Astrocyte of the cerebellum (primary cell): ENCODE measurements at places on chromosomes 5 and 9.

DNA sequence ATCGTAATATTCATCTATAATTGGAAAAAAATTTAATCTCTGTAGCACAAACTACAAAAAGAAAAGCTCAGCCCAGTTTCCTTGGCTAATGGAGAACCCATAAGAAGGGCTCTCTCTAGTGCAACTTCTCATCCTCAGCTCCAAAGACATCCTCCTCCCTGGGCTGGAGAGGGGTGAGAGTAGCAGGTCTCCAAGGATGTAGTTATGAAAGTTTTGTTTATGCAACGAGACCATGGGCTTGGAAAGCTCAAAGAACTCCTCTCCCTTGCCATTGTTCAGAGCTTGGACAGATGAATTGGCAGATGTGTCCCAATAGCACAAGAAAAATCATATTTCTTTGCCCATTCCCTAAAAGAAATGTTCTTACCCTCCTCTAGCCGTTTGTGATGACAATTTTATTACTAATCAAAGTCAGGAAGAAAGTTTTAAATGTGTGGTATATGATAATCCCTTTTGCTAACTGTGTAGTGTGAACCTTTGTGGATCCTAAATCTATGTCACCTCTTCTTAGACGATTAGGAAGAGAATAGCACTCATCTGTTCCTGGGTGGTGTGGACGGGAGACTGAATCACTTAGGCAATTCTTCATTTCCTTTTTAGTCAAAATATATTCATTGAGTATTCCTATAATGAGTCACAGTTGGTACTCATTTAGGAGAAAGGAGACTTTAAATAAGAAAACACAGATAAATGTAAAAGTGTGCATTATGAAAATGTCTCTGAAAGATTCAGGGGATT is 52.2 kb downstream of the GARNL3 start:
- no peak for DNase-seq

DNA sequence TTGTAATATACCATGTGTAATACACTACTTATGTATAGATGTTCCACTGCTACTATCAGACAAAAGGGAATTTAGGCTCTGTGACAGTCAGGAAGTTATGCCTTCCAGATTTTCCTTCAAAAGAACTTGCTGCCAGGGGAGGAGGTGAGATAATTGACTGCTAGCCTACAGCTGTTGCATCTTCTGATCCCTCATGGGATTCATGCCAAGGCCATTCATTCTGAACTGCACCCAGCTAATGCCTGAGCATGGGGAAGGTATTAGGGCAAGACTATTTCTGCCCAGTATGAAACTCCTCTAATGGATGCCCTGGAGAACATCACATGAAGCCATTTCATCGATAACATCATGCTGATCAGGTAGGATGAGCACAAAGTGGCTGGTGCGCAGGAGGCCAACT is 746.5 kb upstream of the ZNF608 start:
- no peak for DNase-seq

DNA sequence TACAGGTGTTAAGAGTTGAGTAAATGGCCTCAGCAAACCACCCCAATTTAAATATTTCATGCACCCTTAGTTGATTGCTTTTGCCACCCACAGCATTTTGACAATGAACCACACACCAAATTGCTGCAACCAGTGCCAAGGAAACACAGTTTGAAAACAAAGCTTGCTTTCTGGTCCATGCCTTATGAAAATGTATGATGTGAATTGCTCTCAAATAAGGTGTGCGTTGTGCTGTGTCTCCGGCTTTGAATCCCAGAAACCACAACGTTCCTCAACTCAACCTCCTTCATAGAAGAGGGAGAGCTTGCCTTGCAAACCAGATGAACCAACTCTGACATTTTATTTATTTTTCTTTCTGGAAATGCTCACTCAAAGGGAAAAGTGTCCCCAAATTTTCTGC is 762.7 kb downstream of the TLE1 start:
- no peak for DNase-seq

GRCh38 chr5:76813982-76814562 is 4.8 kb upstream of the F2RL1 start:
- peak; percentile 89 for DNase-seq

GRCh38 chr9:93218161-93218560 is 34.2 kb downstream of the WNK2 start:
- no peak for DNase-seq

DNA sequence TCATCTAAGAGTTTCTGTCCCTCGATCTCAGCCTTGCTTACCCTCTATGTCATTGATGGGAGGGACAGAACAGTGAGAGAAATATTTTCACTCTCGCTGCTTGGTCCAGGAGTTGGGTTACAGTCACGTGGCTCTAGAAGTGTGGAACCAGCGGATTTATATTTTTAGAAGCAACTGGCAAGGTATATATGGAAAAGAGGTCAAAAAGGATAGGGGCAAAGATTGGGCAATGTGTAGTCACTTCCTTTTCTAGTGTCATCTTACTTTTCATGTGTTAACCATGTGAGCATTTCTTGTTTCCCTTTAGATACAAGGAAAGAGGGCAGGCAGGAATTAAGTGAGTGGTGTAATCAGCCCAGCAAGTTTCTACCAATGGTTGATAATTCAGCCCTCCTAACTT is 111.5 kb upstream of the ZNF366 start:
- DNase-seq: no peak

- DNase-seq: peak; percentile 60
These were observed 107.0 kb downstream of the TRIO start for GRCh38 chr5:14250084-14250695.

DNA sequence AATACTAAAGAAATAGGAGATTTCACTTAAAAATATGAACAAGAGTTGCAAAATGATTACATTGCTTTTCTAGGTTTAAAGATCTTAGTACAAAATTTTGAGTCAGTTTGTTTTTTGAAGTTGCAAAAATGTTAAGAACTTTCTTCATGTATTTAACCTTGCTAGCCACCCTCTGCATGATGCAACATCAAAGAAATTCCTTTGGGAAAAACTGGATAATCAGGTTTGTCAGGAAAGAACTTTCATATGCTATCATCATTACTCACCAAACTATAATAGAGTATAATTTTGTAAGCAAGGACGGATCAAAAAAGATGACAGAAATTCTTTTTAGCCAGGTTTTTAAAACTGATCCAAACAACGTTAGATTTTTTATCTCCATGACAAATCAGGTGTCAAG is 116.9 kb upstream of the MRPS30 start:
- DNase-seq: no peak

DNA sequence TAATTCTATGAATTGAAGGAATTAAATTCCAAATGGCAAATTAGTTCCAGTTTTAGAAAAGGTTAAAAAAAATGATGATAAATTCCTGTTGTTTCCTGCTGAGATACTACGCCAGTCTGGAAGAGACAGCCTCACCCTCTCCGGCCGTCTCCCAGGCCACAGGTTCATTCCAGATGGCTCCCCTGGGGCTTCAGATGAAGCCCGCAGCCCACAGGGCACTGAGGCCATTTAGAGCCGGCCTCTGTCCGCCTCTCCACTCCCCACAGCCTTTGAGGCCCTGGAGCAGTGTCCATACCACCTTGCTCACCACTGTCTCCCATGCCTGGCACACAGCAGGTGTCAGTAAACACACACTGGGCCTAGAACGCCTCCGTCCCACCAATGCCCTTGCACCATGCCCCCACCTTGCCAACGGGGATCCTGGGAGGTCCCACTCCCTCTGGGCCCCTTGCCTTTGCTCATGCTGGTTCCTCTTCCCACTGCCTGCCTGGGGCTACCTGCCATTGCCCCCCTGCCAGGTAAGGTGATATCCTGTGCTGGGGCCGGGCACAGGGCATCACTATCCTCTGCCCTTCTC is 26.1 kb downstream of the GFPT2 start:
- no peak for DNase-seq

DNA sequence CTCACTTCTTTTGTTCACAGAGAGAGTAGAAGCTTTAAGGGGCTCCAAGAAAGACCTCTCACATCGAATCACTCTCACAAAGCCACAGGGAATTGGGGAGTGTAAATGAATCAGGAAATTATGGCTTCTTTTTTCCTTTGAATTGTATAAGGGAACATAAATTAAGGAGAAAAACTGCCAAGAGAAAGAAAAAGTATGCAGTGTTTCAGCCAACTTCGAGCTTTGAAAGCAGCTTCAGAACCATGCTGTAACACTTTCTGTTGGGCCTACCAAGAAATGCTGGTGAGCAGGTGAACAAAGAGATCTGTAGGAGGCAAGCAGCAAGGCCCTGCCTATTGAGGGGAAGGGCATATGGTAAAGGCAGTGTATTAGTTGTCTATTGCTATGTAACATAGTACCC is 33.4 kb upstream of the CTNNA1 start:
- no peak for DNase-seq

DNA sequence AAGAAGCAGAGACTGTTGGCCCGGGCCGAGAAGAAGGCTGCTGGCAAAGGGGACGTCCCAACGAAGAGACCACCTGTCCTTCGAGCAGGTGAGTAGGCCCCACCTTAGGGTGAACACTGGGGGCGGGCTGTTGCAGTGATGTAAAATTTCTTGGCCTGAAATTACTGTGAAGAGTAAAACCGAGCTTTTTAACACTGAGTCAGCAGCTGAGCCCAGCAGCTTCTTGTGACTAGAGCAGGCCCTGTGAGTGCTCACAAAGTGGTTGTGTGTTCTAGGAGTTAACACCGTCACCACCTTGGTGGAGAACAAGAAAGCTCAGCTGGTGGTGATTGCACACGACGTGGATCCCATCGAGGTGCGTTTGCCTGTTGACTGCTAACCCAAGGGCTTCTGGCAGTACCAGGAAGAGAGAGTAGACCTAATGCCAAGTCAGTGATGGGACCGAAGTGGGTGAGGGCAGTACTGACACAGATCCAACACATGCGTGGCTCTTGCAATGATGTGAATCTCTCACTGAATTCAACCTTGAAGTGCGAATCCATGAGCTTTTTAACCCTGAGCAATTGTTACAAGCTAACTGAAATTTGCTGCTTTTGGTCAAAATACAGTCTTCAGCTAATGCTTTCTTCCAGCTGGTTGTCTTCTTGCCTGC is 2.1 kb downstream of the RPL7A start:
- DNase-seq: no peak

DNA sequence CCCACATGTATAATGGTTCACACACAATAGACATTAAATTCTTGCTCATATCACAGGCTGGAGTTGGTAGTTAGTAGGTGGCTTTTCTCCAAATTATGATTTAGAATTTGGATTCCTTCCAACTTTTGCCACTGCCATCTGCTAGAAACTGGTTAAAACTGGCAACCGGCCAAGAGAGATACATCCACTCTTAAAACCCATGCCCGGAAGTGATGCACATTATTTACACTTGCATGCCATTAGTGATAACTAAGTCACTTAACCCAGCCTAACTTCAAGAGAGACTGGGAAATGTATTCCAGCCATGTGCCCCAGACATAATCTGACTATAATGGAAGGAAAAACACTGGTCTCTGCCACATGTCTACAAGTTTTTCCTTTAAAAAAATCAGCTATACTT is 395.7 kb upstream of the SEMA6A start:
- DNase-seq: no peak

DNA sequence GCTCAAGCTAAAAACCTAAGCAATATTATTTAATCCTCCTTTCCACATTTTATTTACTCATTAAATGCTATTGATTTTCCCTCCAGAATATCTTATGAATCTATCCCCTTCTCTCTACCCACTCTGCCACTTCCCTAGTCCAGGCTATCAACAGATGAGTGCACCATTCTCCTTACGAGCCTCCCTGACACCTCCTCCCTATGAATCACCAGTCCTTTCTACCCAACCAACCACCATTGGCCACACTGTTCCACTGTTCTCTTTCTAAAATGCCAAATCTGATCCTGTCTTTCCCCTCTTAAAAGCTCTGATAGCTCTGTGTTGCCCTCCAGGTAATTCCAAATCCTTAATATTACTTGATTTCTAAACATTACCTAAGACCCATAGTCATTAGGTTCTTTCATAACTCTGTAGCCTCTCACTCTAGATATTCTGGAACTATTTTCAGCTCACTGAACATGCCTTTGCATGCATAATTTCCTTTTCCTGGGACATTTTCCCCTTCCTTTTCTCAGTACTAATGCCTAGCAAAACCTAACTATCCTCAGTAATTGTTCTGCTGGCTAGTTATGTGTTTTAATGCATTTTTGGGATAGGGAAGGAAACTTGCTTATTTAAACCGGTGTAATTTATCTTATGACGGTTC is 126.3 kb downstream of the UNC13B start:
- DNase-seq: no peak

DNA sequence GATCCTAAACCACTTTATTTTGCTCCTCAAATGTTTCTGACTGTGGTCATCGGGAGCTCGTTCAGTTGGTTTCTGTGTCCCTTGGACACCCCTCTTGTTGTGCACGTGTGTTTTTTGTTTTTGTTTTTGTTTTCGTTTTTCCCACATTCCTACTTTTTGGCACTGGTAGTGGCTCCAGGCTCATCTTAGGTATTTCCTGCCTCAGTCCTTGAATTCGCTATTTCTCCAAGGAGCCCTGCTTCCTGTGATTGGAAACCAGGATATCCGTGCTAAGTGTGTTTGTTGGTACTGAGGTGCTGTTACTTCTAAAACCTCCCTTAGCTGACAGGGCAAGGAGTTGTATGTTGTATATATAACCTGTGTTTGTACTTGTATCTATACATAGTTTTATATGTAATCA is 5.9 kb downstream of the HMCN2 start:
- DNase-seq: no peak

DNA sequence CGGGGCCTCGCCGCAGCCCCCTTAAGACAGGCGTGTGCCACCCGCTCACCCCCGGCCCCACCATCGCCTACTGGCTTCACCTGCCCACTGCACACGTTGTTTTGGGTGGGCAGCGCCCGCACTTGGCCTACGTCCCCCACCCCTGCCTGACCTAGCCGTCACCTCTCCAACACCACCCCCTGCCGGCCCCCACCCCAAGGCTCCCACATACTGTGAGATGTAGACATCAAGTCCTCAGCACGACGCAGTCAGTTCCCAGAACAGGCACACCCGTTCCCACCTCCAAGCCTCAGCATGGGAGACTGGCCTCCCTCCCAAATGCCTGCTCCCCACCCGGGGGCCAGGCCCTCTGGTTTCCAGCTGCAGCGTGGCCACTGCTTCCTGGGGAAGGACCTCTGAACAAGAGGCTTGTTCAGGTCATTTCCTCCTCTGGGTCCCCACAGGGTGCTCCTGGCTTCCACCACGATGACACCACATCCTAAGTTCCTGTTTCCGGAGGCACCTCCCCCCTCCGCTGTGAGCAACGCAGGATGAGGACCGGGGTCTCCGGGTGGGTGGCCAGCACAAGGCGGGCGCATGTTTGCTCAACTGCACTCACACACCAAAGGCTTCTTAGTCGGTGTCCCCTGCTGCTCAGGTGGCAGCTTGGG is 11.3 kb downstream of the DBN1 start:
- DNase-seq: no peak

DNA sequence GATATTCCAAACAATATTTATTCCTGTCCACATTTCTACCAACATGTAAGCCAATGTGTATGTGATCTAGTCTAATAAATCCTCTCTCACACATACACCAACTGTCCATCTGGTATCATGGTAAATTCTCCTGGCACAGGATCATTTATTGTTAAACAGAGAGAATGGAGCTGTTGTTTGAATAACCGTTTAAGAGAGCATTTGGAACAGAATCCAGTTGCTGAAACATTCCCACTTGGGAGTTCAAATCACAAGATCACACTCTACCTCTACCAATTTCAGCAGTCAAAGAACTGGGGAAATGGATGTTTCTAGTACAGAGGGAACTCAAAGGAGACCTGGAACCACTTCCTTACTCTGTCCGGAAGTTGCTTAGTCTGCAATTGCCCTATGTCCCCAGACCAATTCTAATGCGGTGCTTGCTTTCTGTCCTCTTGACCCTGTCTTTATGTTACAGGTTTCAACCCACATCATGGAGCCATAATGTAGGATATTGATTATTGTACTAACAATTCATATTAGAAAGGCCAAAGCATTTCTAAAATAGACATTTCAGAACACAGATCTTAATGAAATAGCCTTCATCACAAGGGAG is 488.4 kb downstream of the SEMA5A start:
- no peak for DNase-seq

- DNase-seq: no peak
These were observed 30.0 kb upstream of the TRIO start for GRCh38 chr5:14112998-14113652.
